ENCODE measurements at places on chromosomes 11 and 22. TPM values are rescaled to one million over a fixed set of nuclear protein-coding genes. Genes with fewer than 3 reads are reported as not detected.

The LYVE1 gene
- total RNA-seq = not detected

The BBS1 gene
- total RNA-seq = 16.4 TPM

DNA sequence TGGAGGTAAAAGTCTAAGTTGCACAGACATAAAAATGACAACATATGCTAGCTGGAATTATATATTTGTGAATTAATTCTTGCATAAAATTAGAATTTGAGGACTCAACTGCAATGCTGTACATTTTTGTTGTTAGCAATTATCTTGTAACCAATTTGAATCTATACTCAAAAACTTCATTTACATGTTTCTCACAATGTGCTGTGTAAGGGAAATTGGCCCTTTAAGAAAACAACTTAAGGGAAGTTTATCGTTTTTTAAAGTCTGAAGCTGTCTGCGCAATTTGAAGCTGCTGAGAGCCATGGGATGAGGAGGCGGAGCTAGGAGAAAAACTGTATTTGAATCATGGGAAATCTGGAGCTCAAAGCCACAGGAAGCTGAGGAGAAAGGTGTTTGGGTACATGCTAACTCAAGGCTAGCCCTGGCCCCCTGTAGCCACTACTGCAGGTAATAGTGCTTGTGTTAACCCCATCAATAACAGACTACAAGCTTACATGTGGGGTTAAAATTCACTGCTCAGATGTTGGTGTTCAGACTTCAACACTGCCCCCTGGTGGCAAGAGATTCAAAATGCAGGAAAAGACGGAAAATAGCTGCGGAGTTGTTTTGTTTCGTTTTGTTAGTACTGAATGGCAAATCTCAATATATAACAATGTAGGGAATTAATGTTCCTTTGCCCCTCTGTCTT, 126.1 kb downstream of the BRD1 start:
- H3K4me3 ChIP-seq = no peak overlapping the region
- peaks cover 2% of the 10 kb centered on the region for H3K36me3 ChIP-seq
- peaks cover 25% of the 10 kb centered on the region for H3K27me3 ChIP-seq
- no peak for DNase-seq
- no peak overlapping the region for H3K27ac ChIP-seq

DNA sequence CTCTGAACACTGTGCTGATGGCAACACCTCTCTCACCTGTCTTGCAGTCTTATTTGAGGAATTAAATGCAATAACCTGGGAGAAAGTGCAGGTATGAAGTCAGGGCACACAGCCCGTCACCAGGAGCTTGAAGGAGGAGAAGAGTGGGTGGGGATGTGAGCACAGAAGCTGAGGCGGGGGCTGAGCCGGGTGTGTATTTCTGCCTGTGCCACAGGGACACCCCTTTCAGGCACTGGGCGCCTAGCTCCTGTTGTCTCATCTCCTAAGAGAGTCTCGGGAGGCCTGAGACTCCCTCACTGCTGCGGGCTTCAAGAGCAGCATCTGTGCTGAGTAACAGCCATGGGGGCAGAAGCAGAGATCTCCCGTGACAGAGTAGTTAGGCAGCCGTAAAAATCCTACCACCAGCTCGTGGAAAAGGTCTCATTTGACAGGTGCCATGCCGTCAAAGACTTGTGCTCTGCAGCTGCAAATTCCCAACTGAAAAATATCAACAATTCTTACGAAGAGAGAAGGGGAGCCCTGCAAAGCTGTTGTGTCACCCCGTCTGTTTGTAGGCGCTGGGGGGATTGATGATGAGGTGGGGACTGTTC, 26.8 kb downstream of the PARVB start:
- no peak overlapping the region for H3K4me3 ChIP-seq
- H3K27ac ChIP-seq = peak overlapping the region; percentile 54
- DNase-seq = no peak
- H3K4me1 ChIP-seq = peaks cover 15% of the 10 kb centered on the region
- H3K27me3 ChIP-seq = peaks cover 5% of the 10 kb centered on the region
- H3K36me3 ChIP-seq = no peaks in the 10 kb centered on the region

- H3K36me3 ChIP-seq = no peaks in the 10 kb centered on the region
- no peaks in the 10 kb centered on the region for H3K27me3 ChIP-seq
- H3K27ac ChIP-seq = no peak overlapping the region
- no peak overlapping the region for H3K4me3 ChIP-seq
These were observed 785 bp upstream of the SUSD2 start for GRCh38 chr22:24180316-24181087.

DNA sequence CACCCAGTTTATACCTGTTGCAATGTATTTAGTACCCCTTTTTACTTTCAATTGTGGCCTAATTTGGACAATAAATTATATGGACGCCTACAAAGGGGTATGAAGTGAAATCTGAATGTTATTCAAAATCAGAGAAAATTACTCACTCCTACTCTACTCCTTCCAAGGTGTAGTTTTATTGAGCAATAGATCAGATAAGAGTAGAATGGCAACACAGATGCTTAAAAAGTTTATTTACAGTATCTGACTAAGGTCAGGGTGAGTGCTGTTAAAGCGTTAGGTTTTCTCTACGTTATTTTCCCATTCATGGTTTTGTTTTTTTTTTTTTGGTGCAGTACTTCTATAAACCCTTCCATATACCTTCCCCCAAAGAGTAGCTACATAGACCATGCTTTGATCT, 805.6 kb downstream of the KCNA4 start:
- no peaks in the 10 kb centered on the region for H3K27me3 ChIP-seq
- H3K4me1 ChIP-seq = no peaks in the 10 kb centered on the region
- H3K27ac ChIP-seq = no peak overlapping the region
- no peaks in the 10 kb centered on the region for H3K36me3 ChIP-seq
- no peak for DNase-seq
- no peak overlapping the region for H3K4me3 ChIP-seq

- peaks cover 12% of the 10 kb centered on the region for H3K27me3 ChIP-seq
- DNase-seq = no peak
- H3K4me1 ChIP-seq = no peaks in the 10 kb centered on the region
- H3K36me3 ChIP-seq = no peaks in the 10 kb centered on the region
These were observed 141.0 kb downstream of the ARHGAP20 start for GRCh38 chr11:110571081-110571720.

DNA sequence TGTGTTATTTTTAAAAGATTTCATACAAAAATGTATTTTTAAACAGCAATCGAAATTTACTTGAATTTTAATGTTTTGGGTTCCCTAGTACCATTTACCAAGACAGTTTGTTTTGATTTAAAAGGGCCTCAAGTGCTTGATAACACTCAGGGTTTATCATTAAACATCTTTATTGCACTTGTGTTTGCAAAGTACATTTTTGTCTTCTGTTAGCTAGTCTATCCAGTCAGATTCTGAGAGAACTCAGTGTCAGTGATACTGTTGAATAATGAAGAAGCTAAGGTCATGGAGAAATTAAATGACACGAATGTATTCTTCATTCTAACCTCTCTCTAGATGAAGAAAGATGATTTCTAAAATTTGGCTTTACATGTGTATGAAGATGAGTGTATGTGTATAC, 12.7 kb upstream of the SESN3 start:
- peaks cover 7% of the 10 kb centered on the region for H3K4me1 ChIP-seq
- peaks cover 2% of the 10 kb centered on the region for H3K36me3 ChIP-seq
- H3K4me3 ChIP-seq = no peak overlapping the region
- no peak overlapping the region for H3K27ac ChIP-seq
- peaks cover 14% of the 10 kb centered on the region for H3K27me3 ChIP-seq
- no peak for DNase-seq

DNA sequence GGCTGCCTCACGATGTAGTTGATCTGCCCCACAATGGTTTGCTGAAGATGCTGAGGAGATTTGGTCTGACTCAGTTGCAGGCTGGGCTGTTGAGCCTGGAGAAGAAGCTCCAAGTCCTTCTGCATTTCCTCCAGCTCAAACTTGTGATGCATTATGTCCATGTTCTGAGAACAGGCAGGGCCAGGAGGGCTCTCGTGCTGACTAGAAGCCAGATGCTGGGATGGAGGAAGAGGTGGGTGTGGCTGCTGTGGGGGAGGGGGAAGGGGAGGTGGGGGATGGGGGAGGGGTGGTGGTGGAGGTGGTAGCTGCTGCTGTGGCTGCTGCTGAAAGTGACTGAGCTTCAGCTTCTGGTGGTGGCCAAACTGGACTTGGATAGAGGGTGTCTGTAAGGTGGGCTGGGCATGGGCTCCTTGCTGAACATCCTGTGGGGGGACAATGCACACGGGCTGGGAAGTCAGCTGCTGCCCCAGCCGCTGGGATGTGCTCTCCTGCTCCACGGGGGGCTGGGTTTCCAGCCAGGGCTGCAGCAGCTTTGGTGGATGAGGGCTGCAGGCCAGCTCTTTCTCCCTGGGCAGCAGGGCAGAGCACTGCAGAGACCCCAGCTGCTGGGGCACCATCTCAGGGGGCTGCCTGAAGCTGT, 42.1 kb downstream of the TRIM66 start:
- H3K27me3 ChIP-seq = no peaks in the 10 kb centered on the region
- DNase-seq = no peak
- no peak overlapping the region for H3K27ac ChIP-seq

- H3K36me3 ChIP-seq = no peaks in the 10 kb centered on the region
- no peaks in the 10 kb centered on the region for H3K27me3 ChIP-seq
- H3K4me3 ChIP-seq = peak overlapping the region; percentile 84
- peak overlapping the region; percentile 75 for H3K27ac ChIP-seq
These were observed 2.2 kb downstream of the PHRF1 start for GRCh38 chr11:578276-579035.

DNA sequence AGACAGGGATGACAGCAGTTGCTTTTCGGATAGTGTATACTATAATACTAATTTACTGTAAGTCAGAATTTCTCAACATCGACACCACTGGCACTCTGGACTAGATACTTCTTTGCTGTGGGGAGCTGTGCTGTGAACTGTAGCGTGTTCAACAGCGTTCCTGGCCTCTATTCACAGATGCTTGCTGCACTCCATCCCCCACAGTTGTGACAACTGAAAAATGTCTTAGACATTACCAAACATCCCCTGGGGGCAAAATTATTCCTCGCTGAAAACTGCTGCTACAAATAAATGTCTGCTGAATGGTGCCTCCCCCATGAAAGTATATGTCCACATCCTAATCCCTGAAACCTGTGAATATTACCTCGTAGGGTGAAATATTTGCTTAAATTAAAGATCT, 7.5 kb upstream of the SLC15A3 start:
- no peaks in the 10 kb centered on the region for H3K36me3 ChIP-seq
- DNase-seq = no peak

Measured in T-helper 17 cell (primary cell).